Neural crest cell (in vitro differentiated cells): ENCODE measurements at places on chromosomes 6 and 20. TPM values are rescaled to one million over a fixed set of nuclear protein-coding genes. Genes with fewer than 3 reads are reported as not detected.

DNA sequence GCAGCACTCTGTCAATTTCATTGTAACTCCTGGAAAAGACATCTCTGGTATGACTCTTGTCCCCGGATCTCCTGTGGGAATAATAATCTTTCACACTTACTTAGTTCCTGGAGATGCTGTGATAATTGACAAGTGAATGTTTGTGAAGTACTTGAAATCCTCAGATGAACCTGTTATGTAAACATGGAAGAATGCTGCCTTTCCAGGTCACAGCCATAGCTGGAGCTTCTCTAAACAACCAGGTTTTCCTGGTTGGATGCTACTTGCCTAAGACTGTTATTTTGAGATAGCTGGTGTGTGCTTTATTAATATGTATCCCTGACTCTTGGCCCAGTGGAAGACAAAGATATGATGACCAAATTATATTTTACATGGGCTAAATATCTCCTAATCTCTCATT is 228.6 kb downstream of the KCNQ5 start:
- DNase-seq, result no peak

GRCh38 chr6:168428052-168428826 is 12.7 kb upstream of the SMOC2 start:
- no peak for DNase-seq

DNA sequence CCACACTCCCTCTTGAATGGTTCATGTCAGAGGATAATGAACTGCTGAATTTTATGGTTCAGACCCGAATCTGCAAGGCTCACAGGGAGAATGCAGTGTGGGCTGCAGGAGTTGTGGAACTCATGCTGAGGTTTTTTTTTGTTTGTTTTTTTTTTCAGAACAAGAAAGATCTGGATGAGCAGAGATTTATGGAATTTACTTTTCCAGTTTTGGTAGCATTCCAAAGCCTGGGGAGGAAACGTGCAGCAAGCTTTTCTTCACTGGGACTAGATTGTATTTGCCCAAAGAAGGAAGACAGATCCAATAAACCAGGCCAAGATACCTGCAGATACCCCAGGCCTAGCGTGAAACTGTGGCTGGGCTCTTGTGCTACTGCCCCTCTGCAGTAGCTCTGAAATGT is 223.9 kb upstream of the TAB2 start:
- no peak for DNase-seq

DNA sequence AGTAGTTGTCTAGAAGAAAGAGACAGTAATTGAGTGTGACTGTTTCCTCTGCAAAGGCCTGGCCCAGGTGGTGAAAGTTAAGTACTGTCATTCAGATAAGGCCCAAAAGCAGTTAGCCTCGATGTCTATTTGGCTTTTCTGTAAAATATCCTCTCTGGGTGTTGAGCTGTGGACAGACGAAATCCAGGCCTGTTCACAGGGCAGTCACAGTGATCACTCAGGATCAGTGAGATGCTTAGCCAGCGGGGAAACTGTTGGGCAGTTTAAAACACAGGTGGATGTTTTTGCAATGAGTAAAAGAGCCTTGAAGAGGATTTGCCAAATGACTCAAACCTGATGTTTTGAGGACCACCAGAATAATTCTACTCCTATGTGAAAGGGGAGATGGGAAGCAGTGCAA is 22.0 kb upstream of the PRDM1 start:
- no peak for DNase-seq

- DNase-seq, result no peak
Measured at GRCh38 chr20:43205699-43206098, 16.0 kb upstream of the PTPRT start.

DNA sequence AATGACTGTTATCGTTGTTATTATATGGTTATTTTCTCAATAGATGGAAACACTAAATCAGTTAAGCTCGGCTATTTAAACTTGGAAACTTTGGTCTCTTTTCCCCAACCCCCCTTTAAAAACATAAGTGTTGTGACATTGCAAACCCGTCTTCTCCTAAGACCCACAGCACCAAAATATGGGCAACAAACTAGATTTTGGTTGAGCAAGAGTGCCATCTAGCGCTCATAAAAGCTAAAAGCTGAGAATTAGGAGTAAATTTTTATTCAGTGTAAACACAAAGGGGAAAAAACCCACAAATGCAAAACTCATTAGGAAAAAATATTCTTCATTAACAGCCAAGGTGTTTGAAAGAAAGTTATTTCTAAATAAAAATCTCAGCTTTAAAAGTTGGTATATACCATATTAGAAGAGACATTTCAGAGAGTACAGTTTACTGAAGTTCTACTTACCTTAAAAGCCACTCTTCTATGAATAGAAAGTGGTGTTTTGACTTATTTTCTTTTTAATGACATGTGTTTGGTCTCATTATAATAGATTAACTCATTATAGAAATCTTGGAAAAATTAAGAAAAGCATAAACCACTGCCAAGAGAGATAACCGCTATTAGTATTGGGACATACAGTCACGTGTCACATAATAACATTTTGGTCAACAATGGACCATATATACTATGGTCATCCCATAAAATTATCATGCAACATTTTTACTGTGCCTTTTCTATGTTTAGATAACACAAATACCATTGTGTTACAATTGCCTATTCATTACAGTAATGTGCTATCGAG is 21.1 kb downstream of the SESN1 start:
- peak; percentile 51 for DNase-seq

DNA sequence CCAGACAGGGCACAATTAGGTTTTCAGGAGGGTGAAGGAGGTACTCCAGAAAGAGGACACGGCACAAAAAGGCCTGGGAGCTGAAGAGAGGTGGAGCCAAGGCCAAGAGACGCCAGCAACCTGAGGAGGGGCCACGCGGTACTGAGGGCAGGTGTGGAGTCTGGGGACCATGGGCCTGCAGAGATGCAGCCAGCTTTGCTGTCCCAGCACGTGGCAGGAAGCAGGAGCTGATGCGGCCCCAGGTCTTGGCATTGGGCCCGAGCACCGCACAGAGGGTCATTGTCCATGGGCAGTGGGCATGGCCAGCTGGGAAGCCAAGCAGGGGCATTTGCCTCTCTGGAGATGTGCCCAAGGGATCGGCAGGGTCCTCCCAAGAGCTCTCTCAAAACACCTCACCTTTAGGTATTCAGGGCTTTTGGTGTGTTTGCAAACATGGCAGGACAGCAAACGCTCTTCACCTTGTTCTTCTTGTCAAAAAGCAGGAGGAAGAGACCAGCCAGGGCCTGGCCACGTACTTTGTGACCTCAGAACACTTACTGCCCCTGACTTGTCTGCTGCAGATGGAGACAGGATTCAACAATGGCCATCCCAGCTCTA is 1.4 kb upstream of the BPIFB1 start:
- DNase-seq, result no peak

DNA sequence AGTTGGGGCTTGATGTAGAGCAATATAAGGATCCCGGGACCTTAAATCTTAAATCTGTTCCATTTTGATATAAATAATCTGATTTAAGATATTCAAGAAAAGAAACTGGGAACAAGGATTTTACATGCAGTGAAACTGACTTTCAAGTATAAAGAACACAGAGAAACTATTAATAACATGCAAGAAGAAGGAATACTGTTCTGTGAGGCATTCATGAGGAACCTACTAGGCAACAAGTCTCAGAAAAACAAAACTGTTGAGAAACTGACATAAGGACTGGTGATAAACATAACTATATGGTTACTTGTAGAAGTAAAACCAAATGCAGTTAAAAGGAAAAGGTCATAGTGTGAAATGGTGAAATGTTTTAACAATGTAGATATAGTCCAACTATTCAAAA is 15.8 kb downstream of the HDDC2 start:
- no peak for DNase-seq

- DNase-seq, result no peak
Measured at GRCh38 chr20:53321596-53321995, 272.0 kb downstream of the ZNF217 start.

GRCh38 chr6:80338201-80338836 is 231.8 kb downstream of the BCKDHB start:
- peak; percentile 82 for DNase-seq

GRCh38 chr6:17725083-17725482 is 18.4 kb upstream of the NUP153 start:
- DNase-seq, result peak; percentile 41

DNA sequence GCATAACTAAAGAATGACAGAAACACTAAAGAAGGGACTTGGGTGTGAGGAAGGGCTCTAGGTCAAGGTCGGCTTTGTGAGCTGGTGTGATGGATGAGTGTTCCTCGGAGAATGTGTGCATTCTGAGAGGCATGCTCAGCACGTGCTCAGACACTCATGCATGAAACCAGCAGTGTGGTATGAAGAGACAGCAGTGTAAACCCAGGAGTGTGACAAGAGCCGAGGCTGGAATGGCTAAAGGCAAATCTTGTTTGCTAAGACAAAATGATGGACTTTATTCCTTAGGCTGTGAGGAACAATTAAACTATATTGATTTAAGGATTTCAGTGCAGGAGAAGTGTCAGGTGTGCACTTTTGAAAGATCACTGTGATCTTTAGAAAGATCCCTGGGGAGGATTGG is 107.4 kb upstream of the MAP7 start:
- no peak for DNase-seq

GRCh38 chr6:4370066-4370465 is 234.7 kb upstream of the ECI2 start:
- no peak for DNase-seq

- no peak for DNase-seq
Measured at GRCh38 chr20:61958773-61959700, 106.6 kb downstream of the TAF4 start.

- DNase-seq, result no peak
Measured at GRCh38 chr6:44051515-44051914, 75.7 kb downstream of the MRPL14 start.

DNA sequence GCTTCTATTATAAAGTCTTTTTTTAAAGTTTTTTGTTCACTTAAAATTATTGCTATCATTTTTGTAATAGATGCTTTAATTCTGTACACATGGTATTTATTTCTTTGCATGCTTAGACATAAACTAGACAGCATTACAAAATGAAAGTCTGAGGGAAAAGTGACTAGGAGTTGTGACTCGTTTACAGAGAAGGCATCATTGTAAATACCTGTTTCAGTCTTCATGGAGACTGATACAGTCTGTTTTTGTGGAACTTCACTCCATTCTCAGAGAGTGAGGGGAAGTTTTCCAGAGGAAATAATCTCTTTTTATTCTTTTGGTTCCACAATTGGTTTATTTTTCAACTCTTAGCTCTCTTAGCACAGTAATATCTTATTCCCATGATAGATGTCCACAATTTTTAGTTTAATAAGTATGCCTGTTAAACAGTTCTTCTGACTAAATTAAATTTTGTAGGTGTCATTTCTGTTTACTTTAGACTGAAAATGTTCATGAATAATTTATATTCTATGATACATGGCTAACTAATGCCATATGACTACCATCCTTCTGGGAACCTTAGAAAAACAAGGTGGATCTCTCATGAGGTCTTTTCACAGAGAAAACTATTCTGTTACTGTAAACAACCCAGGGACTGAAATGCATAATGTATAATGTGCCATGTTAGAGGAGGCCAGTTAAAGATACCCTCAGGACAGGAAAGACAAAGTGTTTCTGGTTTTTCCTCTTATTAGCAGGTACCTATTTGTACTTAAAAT is 69.2 kb downstream of the MYO6 start:
- DNase-seq, result no peak

DNA sequence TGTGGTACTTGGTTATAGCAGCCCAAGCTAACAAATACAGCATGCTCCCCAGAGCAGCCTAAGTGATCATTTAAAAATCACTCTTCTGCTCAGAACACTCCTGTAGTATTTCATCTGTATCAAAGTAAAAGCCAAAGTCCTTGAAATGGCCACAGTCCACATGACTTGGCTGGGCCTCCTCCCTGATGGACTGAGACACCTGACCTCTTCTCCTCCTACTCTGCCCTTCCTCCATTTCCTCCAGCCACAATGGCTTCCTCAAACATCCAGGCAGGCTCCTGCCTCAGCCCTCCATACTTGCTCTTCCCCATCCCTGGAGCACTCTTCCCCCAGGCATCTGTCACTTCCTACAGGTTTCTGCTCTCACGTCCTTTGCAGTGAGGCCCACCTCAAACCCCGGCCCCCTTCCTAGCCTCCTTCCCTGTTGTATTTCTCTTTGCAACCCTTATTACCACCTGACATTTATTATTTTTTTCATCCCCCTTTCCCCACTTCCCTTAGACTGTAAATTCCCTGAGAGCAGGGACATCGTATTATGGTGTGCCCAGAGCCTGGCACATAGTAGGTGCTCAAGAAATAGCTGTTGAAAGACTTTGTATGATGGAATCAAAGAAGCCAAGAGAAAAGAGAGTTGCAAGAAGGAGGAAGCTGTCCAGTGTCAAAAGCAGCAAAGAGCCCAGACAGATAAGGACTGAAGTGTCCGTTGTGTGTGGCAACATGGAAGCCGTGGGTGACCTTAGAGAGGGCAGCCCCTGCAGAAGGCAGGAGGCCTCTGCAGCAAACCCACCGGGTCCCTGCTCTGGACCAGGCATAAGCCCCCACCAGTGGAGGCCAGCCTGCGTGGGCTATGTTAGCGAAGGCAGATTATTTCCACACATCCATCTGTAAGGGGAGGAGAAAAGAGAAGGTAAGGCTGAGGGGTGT is 87.5 kb downstream of the TRERF1 start:
- no peak for DNase-seq

DNA sequence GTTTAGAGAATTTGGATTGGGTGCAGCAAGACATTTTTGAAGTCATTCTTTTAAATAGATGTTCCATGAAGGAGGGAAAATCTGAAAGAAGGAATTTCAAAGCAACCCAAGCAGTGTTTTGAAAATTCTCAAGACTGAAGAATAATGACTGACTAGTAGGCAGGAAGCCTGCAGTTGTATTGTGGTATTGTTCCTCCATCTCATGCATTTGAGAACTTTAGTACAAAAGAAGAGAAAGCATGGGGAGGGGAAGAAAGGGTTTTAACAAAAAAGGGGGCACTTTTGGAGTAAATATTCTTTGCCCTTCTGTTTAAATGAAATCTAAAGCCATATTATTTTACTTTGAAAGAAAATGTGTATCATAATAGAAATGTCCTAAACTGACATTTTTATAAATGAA is 6.6 kb downstream of the NCOA3 start:
- no peak for DNase-seq

DNA sequence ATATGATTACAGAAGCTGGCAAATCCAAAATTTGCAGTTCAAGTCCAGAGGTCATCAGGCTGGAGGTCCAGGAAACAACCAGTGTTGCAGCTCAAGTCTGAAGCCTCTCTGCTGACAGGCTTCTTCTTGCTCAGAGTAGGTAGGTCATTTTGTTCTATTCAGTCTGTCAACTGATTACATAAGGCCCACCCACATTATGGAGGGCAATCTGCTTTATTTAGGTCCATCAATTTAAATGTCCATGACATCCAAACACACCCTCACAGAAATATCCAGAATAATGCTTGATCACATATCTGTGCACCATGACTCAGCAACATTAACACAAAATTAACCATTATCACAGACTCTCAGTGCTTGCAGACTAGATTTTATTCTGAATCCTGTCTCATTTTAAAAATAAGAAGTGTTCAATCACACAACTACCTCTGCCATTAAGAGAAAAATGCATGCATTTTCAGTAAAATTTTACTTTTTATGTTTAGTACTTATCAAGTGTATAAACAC is 759.2 kb upstream of the ADGRB3 start:
- DNase-seq, result no peak

Gene CSE1L
- 186 and 196 TPM in 2 replicates for total RNA-seq

Gene KIFC1
- total RNA-seq, result 123 and 124 TPM in 2 replicates

Gene POM121L2
- not detected in 2 replicates for total RNA-seq

Gene PBOV1
- not detected in 2 replicates for total RNA-seq

Gene KCNK5
- total RNA-seq, result 30.4 and 32.7 TPM in 2 replicates

Gene DBNDD2
- 18.1 and 18.2 TPM in 2 replicates for total RNA-seq

Gene MYCT1
- not detected in 2 replicates for total RNA-seq

Gene SNPH
- total RNA-seq, result 3.0 and 3.3 TPM in 2 replicates
